Activated CD4-positive, CD25-positive, alpha-beta regulatory T cell (primary cell): ENCODE measurements at places on chromosomes 3 and 15.

- DNase-seq = no peak
Measured at GRCh38 chr15:100968050-100968966, 49.2 kb downstream of the LRRK1 start.

DNA sequence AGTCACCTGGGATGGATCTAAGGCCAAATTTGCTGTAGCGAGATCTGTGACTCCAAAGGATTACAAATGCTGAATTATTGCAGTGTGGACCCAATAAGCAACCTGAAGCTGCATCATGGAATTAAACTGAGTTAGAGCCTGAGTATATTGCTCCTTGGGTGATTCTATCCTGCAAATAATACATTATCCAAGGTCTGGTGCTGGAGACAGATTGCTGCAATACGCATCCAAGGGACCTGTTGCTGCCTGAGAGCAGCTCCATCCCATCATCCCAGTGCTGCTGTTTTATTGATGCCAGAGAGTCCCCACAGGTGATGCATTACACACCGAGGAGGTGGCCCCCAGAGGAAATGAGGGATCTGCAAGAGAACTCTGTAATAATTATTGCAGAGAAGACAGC, 31.6 kb upstream of the PCSK6 start:
- DNase-seq = no peak

- DNase-seq = no peak
Measured at GRCh38 chr3:149570016-149570415, 87.8 kb downstream of the WWTR1 start.

- DNase-seq = no peak
Measured at GRCh38 chr3:188936597-188937107, 235.1 kb upstream of the TPRG1 start.

- DNase-seq = no peak
Measured at GRCh38 chr15:99421758-99422157, 144.0 kb upstream of the MEF2A start.

DNA sequence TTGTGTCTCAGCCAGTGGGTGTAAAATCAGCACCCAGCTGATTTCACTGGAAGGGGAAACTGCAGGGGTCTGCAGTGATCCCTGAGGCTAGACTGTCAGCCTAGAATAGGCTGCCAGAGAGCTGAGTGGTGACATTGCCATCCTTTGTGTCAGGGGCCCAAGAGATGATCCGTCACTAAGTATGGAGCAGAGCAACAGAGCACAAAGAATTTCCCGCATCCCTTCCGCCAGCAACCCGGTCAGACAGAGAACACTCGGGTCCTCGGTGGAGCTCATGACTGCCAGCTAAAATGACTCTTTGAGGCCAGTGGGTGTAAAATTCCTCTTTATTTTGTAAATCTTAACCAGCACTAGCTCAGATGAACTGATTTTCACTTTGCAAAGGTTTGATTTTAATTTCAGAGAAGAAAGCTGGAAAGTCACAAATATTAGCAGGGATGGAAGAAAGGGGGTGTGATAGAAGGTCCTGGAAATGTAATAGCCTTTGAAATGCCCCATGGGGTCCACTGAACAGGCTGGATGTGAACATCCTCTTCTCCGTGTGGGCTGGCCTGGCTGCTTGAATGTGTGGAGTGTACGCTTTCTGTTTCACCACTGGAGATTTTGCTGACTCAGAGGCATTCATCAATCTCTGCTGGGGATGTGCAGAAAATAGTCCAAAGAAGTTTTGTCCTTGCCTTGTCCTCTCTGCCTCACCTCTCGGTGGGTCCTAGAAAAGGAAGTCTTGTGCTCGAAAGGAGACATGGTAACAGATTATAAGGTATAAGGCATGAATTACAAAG, 138.8 kb downstream of the SV2B start:
- DNase-seq = no peak

GRCh38 chr15:60179786-60180391, 175.8 kb downstream of the FOXB1 start:
- DNase-seq = no peak

- no peak for DNase-seq
Measured at GRCh38 chr15:89128320-89129122, 40.3 kb downstream of the ABHD2 start.

DNA sequence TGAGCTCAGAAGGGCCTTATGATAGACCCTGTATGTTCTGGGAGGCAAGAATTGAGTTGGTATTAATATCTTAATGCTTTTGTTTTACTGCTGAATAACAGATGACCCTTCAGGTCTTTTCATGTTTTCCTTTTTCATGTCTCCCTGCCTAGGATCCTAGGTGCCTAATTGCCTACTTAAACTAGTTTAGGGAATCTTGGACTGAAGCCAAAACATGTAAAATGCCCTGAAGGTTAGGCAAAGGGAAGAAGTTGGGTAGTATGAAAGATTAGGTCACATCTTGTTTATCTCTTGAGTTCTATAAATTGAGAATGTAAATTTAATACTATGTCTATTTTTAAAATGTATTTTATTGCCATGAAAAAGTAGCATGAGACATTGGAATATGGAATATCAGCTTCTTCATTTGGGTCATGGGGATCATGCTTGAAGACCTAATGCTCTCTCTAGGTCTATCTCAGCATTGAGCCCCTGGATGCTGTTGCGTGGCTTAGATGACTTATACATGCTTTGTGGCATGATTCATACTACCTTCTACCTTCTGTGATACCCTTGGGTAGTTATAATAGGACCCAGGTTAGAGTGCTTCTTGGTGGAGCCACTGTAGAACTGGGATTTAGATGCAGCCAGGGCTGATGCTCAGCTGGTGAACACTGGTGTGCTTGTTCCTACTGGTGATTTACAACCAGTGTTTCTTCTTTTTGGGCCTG, 26.4 kb downstream of the RBM6 start:
- DNase-seq = no peak

- no peak for DNase-seq
Measured at GRCh38 chr3:130596484-130596883, 79.5 kb downstream of the COL6A6 start.

DNA sequence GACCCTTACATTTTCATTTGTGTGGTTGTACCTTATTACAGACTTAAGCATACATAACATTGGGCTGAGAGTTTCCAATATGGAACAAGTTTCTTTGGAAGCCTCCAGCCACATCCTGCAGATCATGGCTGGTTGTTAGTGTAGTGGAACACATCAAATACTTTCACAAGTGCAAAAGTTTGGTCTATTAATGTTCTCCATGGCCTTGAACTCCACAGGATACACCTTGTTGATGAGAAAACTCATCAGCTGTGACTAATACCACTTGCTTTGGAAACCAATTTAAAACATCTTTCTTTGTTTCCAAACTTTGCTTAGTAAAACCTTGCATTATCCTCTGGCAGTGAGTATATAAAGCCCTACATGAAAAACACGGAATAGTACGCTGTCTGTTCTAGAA, 46.1 kb downstream of the MYZAP start:
- DNase-seq = no peak

- DNase-seq = no peak
Measured at GRCh38 chr3:172646439-172647015, 64.3 kb downstream of the NCEH1 start.

GRCh38 chr3:99366663-99367429, 271.5 kb upstream of the COL8A1 start:
- DNase-seq = no peak
